Stimulated activated CD8-positive, alpha-beta memory T cell treated with anti-CD3 and anti-CD28 coated beads, Interleukin-12 subunit alpha, Interleukin-12 subunit beta, amount 100 ng/mL, for 1 hour (primary cell): ENCODE measurements at places on chromosomes 7 and 10.

DNA sequence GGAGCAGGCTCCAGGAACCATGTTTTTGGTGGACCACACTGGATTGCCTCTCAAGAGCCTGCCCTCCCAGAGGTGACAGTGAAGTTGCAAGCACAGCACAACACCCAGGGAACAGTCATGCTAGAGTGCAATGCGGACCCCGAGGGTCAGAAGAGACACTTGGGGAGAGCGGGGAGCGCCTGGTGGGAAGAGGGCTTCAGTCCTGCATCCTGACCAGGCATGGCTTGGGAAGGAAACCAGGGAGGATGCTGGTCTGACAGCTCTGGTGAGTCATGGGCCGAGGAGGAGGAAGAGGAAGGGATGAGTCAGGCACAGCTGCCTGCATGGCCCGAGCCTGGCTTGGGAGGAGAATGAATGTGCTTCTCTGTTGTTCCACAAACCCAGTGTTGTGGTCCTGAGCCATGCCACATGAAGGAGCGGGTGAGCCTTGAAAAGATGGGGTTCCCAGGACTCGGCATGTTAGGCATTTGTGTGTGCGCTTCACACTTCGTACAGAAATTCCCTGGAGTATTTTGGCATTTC is 29.5 kb upstream of the ANKRD2 start:
- DNase-seq = no peak

DNA sequence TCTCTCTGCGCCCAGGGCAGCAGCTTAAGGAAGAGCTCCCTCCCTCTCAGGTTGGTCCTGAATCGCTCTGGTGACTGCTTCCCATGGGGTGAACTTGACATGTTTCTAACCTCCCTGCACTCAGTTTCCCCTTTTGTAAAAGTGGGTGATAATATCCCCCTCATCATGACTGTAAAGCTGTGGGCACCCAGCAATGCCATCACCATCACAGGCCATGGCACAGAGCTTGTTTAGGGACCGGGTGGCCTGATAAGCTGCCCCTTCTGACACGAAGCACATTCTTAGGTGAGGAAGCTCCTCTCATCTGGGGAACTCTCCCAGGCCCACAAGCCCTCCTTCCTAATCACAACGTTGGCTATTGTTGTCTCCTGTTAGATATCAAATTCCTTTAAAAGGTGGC is 972.8 kb upstream of the ZNF722 start:
- DNase-seq = no peak

DNA sequence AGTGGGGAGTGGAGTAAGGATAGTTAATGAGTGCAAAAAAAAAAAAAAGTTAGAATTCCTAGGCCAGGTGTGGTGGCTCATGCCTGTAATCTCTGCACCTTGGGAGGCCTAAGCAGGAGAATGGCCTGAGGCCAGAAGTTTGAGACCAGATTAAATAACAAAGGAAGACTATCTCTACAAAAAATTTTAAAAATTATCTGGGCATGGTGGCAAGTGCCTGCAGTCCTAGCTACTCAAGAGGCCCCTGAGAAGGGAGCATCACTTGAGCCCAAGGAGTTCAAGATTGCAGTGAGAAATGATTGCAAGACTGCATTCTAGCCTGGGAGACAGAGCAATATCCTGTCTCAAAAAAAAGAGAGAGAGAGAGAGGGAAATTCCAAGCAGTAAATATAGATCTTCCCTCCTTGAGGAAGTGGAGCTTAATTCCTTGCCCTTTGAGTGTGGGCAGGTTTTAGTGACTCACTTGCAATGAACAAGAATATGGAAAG is 19.5 kb upstream of the CSTF2T start:
- DNase-seq = no peak

GRCh38 chr7:1617957-1618356 is 48.1 kb upstream of the PSMG3 start:
- DNase-seq = no peak

GRCh38 chr10:75104842-75105241 is 6.6 kb upstream of the SAMD8 start:
- no peak for DNase-seq

- no peak for DNase-seq
Measured at GRCh38 chr10:84176351-84176750, 2.8 kb downstream of the GPR15LG start.

- DNase-seq = no peak
Measured at GRCh38 chr7:87159538-87159937, 7.3 kb downstream of the DMTF1 start.

- DNase-seq = no peak
Measured at GRCh38 chr7:24050991-24051560, 232.9 kb upstream of the NPY start.

DNA sequence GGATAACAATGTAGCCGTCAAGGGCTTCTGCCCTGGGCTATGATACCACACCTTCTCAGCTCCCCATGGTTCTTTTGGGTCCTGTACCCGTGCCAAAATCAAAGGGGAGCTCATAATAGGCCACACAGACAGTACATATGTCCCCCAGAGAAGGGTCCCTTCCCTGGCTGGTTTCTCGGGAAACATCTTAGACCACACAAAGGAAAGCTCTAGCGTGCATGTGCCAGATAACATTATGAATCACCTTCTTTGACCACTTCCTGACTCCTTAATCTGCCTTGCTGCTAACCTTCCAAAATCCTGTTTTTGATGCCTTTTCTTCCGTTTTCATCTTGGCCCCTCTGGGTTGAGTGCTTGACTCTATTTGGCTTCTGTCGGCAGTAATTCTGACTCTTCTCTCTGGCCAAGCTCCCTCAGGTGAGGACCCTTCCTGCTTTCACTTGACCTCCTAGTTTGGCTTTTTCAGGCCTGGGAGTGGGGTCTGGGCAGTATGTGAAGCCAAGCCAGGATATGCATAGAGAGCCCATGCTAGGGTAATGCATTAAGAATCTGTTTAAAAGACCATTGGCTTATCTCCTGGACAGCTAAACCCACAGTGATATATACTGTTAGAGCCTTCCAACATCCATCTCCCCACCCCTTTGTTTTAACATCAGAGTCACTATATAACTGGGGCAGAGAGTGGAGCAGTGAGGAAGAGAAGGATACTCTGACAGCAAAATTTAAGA is 84.8 kb downstream of the ANLN start:
- no peak for DNase-seq

DNA sequence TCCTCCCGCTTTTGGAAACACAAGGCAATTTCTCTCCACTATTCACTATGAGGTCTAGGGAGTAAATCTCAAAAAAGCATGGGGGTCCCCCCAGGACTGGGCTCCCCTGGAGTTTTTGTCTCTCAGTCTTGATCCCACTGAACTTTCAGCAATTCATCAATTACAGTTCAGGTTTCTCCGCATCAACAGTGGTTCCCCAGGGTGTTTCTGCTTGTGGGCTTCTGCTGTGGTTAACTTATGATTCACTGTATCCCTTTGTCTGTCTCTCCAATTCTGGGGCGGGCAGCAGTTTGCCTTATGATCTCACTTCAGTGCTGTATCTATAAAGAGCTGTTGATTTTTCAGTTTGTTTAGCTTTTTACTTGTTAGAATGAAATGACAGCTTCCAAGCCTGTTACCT is 142.6 kb upstream of the CDC14C start:
- no peak for DNase-seq

GRCh38 chr10:71756311-71757191 is 16.8 kb downstream of the VSIR start:
- no peak for DNase-seq

DNA sequence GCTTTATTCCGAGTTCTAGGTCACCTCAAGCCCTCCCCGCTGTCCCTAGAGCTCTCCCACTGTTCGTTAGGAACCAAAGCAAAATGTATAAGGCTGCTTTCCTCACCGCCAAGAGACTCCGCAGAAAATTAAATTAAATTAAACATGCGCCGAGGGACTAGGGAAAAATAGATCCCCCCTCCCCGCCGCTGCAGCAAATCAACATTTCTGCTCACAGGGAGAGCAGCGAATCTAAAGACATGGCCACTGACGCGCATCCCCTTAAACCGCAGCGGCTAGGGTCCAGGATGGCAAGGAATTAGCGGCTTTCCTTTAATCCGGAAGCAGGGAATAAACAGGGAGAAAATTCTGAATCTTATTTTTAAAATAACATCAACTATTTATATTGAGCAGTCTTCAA is 7.6 kb downstream of the SP8 start:
- no peak for DNase-seq

- no peak for DNase-seq
Measured at GRCh38 chr10:48678041-48678440, 6.6 kb upstream of the WDFY4 start.

DNA sequence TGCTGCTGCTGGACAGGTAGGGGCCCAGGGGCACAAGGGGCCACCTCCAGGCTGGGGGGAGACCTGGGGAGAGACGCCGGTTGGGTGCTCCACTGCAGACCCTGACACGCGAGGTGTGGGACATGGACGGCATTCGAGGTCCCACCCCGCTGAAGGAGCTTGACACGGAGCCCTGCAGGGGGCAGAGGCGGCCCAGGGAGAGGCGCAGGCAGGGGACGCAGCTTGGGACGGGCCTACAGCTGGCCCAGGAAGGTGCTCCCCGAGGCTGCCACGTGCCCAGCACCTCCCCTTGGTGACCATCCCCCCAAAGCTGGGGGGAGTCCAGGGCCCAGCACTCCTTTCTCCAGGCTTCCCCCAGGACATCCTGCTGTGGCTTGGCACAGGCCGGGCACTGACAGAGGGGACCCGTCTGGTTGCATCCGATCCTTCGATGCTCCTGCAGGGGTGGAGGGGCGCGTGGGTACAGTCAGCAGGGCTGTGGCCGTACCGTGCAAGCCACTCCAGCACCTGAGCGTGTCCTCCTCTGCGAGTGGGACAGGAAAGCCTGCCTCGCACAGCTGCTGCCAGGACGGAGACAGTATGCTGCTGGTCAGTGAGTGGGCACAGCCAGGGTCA is 174.4 kb downstream of the ELFN1 start:
- no peak for DNase-seq

DNA sequence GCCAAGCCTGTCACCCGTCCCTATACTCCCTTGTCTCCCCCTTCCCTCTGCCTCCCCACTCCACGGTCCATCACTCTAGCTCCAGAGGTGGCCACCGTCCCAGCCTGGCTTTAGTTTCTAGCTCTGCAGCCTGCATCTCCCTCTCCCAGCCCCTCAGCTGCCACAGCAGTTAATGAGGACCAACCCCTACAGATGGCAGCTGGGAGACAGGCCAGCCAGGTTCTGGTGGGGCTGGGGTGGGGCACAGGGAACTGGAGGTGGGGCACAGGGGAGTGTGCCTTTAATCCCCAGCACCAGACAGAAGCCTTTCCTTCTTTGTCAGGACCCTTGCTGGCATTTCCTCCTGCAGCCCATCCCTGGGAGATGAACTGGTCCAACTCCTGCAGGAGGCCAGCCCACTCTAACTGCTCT is 21.1 kb downstream of the UNC5B start:
- no peak for DNase-seq
